ENCODE measurements at places on chromosomes 13 and 19.

DNA sequence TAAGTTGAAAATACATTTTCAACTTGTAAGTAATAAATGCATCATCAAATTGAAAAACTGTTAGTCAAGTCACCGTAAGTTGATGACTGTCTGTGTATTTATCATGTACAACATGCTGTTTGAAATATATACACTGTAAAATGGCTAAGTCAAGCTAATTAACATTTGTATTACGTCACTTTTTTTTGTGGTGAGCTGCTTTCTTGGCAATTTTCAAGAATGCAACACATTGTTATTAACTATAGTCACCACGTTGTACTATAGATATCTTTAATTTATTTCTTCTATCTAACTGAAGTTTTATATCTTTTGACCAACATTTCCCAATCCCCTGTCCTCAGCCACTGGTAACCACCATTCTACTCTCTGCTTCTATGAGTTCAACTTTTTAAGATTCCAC is 57.0 kb downstream of the RBM26 start:
- no peak for DNase-seq

DNA sequence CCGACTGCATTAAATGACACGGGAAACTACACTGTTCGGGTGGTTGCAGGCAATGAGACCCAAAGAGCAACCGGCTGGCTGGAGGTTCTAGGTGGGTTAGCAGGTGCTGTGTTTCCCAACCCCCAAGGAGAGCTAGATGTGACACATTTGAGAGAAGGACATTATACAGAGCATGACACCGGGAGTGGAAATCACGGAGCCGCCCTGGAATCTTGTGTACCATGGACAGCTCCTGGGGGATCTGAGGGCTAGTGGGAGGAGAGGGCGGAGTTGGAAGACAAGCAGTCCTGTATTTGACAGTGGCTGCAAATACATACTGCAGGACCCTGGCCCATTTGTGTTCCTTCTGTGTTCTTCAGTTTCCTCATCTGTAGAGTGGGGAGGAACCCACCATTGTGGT is 2.3 kb downstream of the CEACAM18 start:
- DNase-seq = no peak

DNA sequence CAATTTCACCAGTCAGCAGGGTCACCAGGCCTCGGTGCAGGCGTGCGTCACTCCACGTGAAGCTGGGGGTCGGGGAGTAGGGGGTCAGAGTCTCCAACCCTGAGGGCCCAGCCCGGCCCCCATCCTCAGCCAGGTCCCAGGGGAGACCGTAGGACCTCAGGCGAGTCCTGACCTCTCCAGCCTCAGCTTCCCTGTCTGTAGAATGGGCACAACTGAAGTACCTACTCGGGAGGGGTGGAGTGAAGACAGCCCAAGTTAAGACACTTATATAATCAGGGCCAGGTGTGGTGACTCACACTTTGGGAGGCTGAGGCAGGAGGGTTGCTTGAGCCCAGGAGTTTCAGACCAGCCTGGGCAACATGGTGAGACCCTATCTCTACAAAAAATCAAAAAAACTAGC is 2.7 kb upstream of the SPACA4 start:
- DNase-seq = no peak

DNA sequence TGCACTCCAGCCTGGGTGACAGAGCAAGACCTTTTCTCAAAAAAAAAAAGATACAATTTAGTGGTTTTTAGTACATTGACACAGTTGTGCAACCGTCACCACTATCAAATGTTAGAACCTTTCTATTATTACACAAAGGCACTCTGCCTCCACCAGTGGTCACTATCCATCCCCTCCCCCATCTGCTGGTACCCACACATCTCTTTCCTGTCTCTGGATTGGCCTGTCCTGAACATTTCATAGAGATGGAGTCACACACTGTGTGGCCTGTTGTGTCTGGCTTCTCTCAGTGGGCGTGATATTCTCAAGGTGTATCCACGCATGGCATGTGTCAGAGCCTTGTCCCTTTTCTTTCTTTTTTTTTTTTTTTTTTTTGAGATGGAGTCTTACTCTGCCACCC is 11.2 kb downstream of the KDM4B start:
- no peak for DNase-seq

- DNase-seq = no peak
Measured at GRCh38 chr13:30143666-30144400, 163.5 kb downstream of the KATNAL1 start.

GRCh38 chr19:4149518-4150288 is 3.7 kb upstream of the CREB3L3 start:
- no peak for DNase-seq

DNA sequence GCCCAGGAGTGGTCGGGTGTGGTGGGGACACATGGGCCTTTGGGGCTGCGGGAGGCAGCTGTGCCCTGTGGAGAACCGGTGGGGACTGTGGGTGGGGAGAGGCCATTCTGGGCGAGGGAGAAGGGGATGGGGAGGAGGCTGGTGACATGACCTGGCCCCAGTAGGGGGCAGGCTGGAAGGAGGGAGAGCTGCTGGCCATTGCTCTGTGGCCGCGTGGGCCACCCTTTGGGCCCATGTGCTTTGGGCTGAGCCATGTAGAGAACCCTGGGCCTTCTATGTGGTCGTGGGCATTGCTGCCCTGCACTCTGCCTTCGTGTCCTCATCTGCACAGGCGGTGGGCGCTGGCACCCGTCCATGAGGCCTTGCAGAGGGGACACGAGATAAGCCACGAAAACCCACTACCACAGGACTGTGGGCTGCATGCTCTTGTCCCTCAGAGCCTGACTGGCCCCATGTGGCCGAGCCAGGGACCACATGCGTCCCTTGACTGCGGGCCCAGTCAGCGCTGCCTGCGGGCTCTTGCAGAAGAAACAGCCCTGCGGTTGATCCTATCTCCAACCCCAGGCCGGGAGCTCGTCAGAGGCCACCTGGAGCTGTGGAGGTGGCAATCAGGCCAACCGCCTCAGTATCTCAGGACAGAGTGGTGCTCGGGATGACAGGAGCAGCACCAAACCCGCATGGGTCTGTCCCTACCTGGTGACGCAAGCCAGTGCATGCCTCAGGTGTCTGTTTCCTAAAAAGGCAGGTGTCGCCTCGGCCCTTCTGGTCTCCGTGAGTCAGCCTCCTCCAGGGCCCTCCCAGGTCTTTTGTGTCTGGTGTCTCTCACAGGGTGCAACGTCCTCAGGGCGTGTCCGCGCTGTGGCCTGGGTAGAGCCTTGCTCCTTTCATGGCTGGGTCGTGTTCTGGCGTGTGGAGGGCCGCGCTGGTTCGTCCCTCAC is 14.3 kb downstream of the FZR1 start:
- DNase-seq = no peak

DNA sequence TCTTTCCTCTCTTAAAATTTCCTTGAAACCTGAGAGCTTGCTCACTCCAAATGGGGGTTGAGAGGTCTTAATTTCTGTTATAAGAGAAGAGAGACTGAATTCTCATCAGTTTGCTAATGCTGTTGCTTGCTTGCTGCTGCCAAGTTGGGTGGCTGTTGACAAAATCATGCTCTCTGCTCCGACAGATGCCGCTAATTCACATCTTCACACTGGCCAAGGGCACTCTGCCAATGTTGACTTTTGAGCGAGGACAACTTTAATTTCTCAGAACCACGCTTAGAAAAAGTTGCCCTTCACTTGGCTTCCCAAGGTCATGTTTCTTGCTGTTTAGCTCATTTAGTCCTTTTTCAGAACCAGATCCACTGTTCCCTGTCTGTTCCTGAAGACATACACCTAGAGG is 402.9 kb downstream of the HS6ST3 start:
- no peak for DNase-seq

GRCh38 chr13:102901615-102902305 is 55.9 kb downstream of the ERCC5 start:
- DNase-seq = no peak

- DNase-seq = no peak
Measured at GRCh38 chr19:31109636-31110035, 239.6 kb downstream of the TSHZ3 start.

DNA sequence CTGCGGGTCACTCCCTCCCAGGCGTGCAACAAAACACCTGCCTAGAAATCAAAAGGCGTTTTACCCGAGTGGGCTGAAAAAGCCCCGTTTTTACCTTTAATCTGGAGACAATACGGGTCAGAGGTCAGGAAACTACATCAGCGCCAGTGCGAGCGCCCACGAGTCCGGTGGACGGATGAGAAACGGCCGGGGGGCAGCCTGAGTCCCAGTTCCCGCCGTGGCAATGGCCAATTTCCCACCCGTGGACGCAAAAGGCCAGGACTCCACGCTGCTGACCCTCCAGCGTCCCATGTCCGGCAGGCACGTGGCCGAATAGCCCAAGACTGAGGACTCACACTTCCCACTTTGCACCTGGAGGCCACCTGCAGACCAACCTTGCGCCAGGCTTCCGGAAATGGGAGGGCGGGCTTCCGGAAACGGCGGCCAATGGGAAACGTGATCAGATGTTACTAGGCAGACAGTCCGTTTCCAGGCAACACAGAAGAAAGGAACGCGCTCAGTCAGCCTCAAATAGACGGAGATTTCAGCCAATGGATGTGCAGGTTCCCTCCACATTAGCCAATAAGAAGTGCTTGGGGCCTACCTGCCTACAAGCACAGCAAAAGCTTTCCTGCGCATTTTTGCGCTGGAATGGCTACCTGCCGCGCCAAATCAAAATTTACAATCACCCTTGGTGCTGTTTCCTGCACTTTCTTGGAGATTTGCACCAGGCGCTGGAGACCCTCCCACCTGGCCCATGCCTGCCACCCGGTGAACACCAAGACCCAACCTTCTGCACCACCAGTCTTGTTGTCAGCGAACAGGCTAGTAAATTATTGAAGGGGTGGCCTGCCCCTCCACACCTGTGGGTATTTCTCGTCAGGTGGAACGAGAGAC is 47.4 kb downstream of the ZFP14 start:
- peak; percentile 43 for DNase-seq

DNA sequence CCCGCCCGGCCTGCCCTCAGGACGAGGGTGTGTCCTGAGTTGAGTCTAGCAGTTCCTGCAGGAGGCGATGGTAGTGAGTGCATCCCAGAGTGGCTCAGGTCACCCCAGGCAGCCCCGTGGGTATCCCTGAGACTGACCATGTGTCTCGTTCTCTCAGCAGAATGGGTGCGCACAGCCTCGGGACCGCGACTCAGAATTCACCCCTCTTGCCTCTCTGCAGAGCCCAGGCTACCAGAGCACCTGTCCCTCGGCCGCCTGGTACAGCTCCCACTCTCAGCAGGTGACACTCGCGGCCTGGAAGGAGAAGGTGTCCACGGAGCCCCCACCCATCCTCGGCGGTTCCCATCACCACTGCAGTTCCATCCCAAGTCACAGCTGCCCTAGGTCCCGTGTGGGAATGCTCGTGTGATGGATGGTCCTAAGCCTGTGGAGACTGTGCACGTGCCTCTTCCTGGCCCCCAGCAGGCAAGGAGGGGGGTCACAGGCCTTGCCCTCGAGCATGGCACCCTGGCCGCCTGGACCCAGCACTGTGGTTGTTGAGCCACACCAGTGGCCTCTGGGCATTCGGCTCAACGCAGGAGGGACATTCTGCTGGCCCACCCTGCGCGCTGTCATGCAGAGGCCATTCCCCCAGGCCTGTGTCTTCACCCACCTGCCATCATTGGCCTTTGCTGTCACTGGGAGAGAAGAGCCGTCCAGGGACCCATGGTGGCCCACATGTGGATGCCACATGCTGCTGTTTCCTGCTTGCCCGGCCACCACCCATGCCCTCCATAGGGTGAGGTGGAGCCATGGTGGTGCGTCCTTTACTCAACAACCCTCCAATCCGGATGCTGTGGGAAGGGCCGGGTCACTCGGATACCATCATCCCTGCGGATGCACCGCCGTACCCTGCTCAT is 87.1 kb upstream of the MCF2L start:
- no peak for DNase-seq

- no peak for DNase-seq
Measured at GRCh38 chr13:38180670-38181069, 169.0 kb upstream of the UFM1 start.

DNA sequence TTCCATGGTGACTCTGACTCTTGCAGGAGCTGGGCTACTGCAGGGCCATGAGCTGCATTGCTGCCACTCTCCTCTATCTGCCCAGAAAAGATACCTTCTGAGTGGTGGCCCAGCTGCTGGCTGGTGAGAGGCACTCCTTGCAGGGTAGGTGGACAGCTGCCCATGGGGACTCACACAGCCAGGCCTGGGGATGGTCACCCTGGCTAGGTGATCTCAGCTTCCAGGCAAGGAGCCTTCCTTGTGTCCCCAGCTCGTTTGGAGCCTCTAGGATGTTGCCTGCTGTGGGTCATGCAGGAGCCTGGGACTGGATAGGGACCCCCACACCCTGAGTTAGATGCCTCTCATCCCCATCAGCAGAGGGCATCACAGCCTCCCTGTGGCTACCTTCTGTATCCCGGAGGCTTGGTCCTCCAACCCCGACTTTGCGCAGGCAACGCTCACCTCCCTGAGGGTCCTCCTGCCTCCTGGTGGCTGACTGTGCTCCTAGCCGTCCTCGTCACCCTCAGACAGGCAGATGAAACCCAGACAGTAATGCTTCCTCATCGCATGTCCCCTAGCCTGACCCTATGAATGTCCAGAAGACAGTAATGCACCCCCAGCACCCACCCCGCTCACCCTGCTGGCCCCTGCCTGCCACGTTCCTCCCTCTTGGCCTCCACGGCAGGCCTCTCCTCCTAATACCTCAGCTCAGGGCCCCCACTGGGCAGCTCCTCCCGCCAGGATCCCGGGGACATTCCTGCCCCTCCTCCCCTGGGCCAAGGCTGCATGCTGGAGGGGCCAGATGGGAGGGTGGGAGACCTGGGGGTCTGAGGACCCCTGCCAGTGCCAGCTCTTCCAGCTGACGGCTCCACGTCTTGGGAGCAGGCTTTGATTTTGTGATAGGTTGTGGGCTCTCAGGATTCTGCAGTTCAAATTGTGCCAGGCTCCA is 13.6 kb upstream of the ZNF14 start:
- DNase-seq = no peak

DNA sequence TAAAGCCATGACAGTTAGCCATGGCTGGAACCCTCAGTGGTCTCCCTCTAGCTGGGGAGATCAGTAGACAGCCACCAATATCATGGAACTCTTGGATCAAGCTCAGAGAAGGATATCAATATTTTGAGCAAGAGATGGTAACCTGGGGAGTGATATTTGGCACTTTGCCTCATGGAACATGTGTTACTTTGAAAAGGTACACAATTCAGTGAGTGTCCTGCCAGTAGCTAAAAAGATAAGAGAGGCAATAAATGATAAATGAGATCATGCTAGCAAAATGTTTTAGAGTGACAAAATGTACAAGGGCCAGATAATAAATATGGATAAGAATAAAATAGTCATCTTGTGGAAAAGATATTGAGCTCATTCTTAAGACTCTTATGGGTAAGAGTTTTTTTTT is 1618.7 kb downstream of the OLFM4 start:
- DNase-seq = no peak

All from activated T-cell treated with anti-CD3 and anti-CD28 coated beads for 48 hours (primary cell).